ENCODE measurements at places on chromosomes 6 and 20.
A peak's percentile ranks its signal among the peaks of the same experiment; 100 is the strongest.

- no peak for DNase-seq
These were observed 491.0 kb downstream of the HAO1 start for GRCh38 chr20:7449269-7449668.

- peak; percentile 100 for DNase-seq
These were observed 287.6 kb downstream of the ESR1 start for GRCh38 chr6:152094992-152095592.

GRCh38 chr20:16778159-16778558 lies 30.0 kb downstream of the OTOR start:
- no peak for DNase-seq

GRCh38 chr20:34709831-34710567 lies 5.9 kb downstream of the TP53INP2 start:
- no peak for DNase-seq

DNA sequence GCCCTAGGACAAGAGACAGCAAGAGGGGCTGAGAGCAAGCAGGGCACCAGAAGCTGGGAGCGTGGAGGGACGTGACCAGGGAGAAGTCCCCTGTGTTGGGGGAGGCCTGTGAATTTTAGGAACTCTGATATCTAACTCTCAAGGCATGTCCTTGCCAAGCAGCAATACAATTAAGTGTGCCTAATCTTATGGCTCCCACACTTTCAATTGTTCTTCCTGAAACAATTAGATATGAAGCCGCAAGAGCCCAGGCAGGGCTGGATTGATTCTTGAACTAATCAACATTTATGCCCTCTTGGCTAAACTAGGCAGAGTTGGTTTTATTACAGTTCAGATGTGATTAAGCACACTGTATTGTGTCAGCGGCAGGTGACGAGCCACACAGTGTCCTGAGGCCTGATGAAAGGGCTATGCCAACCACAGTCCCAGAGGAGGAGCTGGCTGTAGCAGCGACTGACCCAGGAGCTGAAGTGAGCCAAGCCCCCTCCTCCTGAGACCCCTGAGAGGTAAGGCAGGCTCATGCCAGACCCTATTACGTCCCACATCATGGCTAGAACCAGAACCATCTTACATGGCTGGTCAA lies 4.2 kb upstream of the MAVS start:
- no peak for DNase-seq

GRCh38 chr6:39803872-39804271 lies 11.7 kb downstream of the DAAM2 start:
- DNase-seq = no peak

GRCh38 chr20:51087266-51087665 lies 64.4 kb upstream of the KCNG1 start:
- DNase-seq = no peak

GRCh38 chr6:154995254-154996015 lies at the start of gene TIAM2:
Gene TIAM2 (plus strand): TSS chr6:154995315. CDS start chr6:155129224, 133,909 bp downstream.
- peak; percentile 28 for DNase-seq

- no peak for DNase-seq
These were observed 704.2 kb upstream of the MAP3K7 start for GRCh38 chr6:91291071-91291470.

GRCh38 chr20:4844325-4844724 lies 122.6 kb downstream of the PRND start:
- DNase-seq = no peak

- DNase-seq = no peak
These were observed 4.1 kb upstream of the AIF1 start for GRCh38 chr6:31610968-31611367.

GRCh38 chr6:169881398-169881797 lies 130.0 kb downstream of the ERMARD start:
- no peak for DNase-seq

- no peak for DNase-seq
These were observed 4.9 kb downstream of the PLCG1 start for GRCh38 chr20:41142245-41142644.

GRCh38 chr6:30689022-30689865 lies 1.5 kb downstream of the NRM start:
- no peak for DNase-seq

GRCh38 chr20:64083804-64084684 lies at the start of gene LKAAEAR1:
Gene LKAAEAR1 (minus strand): TSS chr20:64084398. CDS start chr20:64084219, 179 bp downstream.
- no peak for DNase-seq

DNA sequence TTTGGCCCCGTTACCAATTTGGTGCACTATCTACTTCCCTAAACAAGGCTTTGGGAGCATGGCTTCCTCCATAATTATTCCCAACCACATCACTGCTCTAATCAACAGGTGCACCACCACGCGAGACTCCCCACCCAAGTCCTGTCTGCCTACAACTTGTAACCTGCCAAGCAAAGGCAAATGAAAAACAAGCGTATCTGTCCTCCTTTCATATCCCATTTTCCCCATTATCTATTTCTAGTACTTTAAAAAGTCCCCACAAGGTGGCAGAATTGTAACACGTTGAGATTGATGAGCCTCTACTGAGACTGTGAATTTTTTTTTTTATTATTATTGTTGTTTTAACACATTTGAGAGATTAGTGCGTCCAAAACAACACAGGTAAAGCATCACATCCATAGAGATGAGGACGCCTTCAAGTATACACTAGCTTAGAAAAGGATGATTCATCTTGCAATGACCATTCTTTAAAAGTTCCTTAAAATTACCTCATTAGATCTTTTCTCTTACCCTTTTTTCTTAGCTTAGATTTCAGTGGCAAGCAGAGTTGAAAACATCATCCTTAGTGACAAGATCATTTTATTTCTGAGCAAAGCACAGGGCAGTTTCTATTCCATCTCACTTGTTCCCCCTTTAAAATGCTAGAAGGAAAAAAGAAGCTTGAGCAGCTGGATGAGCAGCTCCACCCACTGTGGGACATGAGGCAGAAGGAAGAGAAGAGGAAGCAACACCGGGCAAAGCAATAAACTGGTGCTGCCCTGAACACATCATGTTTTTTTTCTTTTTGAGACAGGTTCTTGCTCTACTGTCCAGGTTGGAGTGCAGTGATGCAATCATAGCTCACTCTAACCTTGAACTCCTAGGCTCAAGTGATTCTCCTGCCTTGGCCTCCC lies 210.8 kb downstream of the ARHGAP18 start:
- peak; percentile 70 for DNase-seq
